ENCODE measurements at places on chromosomes 4 and X.

- no peak for DNase-seq
Observed at GRCh38 chr4:38958453-38959190, 73.6 kb downstream of the TMEM156 start.

- DNase-seq = peak; percentile 56
Observed at GRCh38 chr4:76689145-76689817, 208.7 kb downstream of the SOWAHB start.

DNA sequence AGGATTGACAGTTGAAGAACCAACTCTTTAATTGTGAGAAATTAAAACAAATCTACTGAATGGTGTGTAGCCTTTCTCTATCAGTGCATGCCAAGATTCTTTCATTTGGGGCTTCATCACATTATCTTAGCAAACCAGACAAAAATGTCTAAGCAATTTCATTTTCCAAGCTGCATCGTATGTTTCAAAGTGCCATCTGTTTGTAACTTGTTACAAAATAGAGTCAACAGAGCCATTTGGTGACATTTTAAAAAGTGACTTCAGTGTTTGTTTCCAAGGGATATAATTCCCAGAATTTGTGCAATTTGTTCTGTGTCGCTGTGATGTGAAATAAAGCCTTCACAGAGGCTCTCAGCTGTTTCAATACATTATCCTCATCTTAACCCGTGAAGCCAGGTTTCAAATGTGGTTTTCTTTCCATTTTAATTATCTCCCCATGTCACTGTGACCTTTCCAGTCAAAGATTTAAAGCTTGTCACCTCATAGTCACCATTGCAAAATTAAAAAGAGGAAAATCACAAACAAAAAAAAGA is 46.0 kb upstream of the C1QTNF7 start:
- no peak for DNase-seq

GRCh38 chr4:40526741-40527140 is 102.9 kb downstream of the RBM47 start:
- no peak for DNase-seq

DNA sequence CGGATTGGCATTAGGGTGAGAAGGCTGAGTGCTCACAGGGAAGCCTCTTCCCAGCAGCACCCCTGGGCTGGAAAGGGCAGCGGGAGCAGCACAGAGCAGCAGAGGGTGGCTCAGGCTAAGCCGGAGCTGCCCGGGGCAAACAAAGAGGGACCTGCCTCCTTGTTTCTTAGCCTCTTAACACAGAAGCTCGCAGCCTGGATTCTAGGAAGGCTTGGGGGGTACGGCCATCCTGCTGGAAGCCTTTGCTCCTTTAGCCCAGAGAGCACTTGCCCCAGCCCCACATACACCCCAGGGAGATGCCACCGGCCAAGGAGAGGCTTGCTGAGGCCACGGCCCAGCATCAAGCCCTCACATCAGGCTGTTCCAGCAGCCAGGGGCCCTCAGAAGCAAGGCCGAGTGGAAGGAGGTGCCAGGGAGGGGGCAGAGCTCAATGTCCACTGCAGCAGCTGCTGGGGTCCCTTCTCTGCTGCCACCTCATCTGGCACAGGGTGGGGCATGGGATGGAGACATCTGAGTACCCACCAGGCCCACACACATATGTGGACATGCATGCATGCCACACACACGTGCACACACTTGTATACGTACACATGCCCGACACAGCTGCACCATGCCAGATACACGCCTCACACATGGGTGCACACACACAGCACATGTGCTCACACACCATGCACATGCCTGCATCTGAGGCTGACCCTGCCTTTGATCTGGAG is 20.3 kb upstream of the SPON2 start:
- no peak for DNase-seq

GRCh38 chrX:146994163-146994562 is 179.6 kb upstream of the CXorf51A start:
- DNase-seq = no peak

GRCh38 chrX:96182366-96182765 is 502.3 kb upstream of the DIAPH2 start:
- no peak for DNase-seq

DNA sequence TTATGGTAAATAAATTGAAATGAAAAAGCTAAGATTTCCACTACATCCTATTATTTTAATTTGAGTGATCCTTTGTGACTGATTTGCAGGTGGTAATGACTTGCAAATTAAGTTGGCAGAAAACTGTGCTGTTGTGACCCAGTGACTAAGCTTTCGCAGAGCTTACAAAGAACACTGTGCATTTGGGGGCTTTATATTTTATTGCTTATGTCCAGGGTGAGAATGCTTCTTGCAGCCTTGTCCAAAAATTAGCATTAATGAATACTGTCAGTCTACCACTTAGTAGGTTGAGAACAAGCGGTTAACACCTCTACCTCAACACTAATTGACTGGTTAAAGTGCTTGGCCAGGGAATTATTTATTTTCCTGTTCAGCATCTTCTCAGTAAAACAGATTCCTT is 991.3 kb upstream of the DIAPH2 start:
- DNase-seq = no peak

DNA sequence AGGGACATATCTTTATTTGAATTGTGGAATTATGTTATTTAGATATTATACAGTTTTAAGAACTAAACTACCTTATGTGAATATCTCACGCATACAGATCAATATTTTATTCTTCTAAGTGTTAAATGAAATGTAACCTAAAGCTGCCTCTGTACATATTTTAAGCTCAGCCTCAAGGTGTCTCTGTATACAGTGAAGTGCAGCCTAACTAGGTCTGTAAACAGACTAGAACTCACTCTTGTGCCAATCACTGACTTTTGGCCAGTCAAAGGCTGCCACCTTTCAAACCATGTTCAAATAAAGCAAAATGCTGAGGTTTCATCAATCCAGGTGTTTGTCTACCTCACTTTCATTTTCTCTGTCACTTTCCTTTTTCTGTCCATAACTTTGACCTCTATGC is 1074.5 kb upstream of the PRKX start:
- DNase-seq = no peak

GRCh38 chrX:16867947-16868346 is 2.2 kb downstream of the RBBP7 start:
- no peak for DNase-seq

DNA sequence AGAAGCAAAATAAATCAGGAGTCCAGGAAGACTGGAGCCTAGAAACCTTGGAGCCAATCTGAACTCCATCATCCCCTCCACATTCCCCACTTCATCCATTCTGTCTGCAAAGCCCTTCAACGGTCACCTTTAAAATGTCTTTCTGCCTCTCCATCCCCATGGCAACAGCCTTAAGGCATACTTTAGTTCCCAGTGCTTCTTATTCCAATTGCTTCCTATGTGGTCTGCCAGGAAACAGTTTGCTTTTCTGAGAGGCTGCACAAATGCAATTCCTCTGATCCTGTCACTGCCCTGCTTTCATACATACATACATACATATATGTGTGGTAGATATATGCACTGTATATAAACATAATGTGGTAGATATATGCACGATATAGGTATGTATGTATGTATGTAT is 786 bp upstream of the MAGEH1 start:
- no peak for DNase-seq

DNA sequence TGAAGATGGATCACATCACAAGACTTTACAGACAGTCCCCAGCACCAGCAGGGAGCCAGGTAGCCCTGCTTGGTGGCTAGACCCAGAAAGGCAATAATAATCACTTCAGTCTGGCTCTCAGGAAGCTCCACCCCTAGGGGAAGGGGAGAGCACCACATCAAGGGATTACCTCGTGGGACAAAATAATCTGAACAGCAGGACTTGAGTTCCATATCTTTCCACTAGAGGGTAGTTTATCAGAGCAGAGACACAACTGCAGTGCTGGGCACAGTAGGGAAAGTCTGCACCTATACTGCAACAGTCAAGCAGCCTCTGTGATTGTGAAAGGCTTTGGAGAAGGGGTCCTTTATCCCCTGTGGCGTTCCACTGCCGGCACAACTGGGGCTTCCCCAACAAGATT is 547.0 kb upstream of the POU3F4 start:
- no peak for DNase-seq

DNA sequence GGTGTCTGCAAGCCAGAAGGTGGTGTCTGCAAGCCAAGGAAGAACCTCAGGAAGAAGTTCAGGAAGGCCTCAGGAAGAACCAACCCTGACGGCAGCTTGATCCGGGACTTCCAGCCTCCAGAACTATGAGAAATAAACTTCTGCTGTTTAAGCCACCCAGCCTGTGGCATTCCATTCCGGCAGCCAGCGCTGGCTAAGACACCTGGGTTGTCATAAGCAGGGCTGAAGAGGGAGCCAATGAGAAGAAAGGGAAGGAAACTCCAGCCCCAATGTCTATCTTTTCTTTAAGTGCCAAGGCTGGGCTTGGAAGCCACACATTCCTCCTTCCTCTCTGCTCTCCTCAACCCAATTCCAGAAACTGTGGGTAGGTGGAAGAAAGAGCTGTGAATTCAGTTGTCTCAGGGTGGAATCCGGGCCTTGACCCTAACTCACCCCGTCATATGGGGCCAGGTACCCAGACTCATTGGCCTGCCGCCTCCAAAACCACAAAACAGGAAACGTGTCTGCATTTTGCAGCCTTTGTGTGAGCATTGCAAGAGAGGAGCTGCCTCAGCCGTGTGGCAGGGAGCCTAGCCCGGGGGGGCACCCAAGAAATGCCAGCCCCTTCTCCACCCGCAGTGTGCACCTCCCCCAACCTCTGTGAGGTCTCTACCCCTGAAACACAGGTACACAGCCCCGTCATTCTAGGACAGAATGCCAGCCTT is 26.8 kb downstream of the CRMP1 start:
- DNase-seq = no peak

DNA sequence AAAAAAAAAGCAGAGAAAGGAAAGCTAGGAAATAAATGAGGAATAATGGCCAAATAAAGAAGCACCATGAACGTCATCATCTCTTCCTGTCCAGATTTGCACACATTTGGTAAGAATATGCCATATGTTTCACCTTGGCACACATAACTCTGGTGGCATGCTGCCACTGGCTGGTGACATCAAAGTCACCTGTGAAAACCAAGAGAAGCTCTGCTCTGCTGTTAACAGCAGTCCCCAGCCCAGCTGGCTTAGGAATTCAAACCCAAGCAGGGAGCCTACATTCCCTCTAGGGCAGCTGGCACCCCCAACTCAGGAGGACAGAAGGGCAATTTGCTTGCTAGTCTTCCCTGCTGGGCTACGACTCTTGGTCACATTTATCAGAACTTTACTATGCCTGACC is 77.6 kb downstream of the RASL11B start:
- DNase-seq = no peak

DNA sequence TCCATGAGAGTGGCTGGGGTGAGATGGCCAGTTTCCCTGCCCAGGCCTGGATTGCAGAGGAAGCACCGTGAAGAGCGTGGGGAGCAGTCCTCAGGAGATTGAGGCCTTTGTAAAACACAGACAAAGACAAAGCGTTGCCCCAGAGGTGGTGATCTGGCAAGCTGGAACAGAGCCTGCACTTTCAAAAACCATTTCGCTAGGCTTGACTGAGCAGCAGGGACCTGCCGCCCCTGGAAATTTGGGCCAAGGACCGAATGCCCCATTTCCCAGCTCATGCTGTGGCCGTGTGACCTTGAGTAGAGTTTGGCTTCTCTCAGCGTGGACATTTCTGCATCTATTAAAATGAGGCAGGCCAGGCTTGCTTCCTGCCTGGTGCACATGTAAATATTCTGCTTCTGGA is 381.4 kb downstream of the BCOR start:
- DNase-seq = no peak

- DNase-seq = no peak
Observed at GRCh38 chrX:3345281-3346191, 916 bp downstream of the MXRA5 start.

GRCh38 chr4:100803751-100804150 is 285.9 kb upstream of the EMCN start:
- DNase-seq = no peak

DNA sequence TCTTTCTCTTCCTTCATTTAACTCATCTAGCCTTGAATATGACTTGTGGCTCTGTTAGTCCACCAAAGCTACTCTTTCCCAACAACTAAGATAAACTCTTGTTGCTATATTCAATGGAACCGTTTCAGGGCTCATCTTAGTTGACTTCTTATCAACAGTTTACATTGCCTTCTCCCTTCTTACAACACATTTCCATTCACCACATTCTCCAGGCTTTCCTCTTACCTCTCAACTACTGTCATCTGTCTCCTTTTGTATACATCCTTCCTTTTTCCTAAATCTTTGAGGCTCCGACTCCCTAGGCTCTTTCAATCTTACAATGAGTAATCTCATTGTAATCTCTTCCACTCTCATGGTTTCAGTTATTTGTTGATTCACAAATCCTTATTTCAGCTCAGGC is 58.5 kb downstream of the NCAPG start:
- no peak for DNase-seq

DNA sequence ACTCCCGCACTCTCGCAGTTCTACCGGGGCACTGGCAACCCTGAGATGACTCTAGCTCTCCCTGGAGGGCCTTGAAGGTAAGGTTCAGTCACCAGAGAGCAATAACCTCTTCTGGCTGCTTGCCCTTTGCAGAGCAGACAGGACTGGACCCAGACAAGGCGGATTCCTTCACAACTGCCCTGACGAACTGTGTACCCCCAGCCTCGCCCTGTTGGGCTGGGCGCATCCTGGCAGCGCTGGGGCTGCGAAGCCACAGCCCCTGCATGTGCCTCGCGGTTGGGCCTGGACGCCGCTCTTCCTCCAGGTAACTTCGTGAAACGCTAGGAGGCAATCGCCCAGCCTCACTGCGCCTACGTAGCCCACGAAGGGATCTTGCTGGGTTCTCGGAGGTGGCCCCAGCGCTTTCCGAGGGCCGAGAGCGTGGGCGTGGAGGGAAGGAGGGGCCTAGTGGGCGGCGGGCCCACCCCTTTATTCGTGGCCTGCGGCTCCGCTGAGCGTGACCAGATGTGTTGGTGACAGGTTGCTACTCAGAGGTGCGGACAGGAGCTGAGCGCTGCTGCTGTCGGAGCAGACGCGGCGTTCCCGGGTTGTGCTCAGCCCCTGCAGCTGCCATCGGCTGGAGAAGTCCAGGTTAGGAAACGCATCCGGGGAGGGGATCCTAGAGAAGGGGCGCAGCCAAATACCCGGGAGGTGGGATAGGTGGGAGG is 1.9 kb upstream of the MAMLD1 start:
- no peak for DNase-seq

- no peak for DNase-seq
Observed at GRCh38 chrX:47181301-47181700, 12.3 kb upstream of the UBA1 start.

DNA sequence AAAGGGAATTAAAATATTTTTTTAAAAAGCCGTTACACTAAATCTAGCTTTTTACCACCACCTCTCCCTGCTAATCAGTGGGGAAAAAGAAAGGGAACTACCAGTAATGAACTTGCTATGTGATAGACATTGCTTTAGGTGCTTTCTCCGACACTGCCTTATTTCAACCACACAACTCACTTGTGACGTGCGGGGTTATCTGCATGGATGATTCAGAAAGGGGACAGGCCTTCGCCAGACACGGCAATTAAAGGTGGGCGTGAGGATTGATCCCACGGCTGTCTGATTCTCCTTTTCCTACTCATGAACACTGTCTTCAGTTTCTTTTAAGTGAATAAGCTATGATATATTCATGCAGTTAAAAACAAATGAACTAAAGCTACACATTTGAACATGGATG is 882 bp upstream of the CXCR3 start:
- no peak for DNase-seq
